ENCODE measurements at places on chromosomes 12 and 14.

- no peak for DNase-seq
These were observed 59.1 kb downstream of the UBR7 start for GRCh38 chr14:93266127-93266526.

- DNase-seq = no peak
These were observed 95.6 kb upstream of the MANSC4 start for GRCh38 chr12:27875677-27876076.

- no peak for DNase-seq
These were observed 126.1 kb upstream of the MAX start for GRCh38 chr14:65228436-65228835.

GRCh38 chr14:34220921-34221320, 241.1 kb downstream of the SPTSSA start:
- no peak for DNase-seq

DNA sequence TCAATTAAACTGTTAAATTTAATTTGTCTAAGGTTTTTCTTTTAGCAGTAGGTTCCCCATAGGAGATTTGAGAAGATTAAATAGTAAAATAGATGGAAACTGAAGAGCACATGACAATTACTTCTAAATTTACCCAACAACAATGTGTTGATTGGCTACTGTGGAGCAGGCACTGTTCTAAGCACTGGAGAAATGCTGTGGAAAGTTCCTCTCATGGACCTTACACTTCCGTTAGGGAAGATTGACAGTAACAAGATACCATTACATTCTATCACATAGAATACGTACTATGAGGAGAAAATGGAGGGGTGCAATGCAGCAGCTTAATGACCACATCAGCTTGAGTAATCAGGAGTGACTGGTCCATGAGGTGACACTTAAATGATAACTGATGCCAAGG, 8.1 kb upstream of the STAB2 start:
- no peak for DNase-seq

DNA sequence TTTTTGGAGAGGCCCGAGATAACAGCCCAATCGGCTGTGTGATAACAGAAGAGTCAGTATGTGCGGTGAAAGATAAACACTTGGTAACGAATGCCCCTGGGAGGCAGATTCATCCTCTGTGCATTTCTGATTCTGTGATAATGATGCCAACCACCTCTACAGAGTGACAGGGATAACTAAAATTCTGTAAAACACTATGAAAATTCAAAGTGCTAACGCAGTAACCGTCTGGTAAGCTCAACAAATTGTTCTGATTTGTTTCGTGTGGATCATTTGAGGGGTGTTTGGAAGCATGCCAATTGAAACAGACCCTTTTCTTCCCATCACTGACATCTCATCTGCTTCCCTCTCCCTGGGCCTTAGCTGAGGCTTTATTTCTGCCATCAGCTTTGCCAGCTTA, 76.3 kb downstream of the ESR2 start:
- no peak for DNase-seq

DNA sequence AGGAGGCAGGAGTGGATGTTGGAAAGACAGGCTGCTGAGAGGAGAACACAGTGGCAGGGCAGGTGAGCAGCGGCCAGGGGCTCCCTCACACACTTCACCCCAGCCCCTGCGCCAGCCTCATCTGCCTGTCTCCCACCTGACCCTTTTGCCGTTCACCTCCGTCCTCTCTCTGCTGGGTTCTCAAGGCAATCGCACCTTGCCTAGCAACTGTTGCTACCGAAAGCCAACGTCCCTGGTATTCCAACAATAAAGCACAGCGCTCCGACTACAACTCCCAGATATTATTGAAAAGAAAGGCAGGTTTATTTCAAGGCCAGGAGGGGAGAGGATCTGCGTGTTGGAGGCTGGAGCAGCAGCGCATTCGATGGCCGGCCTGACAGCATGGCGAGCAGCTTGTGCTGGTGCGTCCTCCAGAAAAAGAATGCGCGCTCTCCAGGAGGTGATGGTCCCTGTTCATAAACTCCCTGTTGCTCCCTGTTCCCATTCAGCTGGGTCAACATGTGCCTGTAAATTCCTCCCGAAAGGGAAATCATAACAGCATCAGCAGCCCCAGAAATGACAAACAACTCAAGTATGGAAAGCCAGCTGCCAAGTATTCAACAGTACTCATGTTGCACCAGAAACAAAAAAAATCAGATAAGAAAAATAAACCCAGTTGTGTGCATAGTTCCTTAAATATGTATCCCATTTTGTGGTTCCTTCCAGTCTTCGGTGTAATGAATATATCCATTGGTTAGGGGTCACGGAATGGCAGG, 153.0 kb upstream of the DIO3 start:
- DNase-seq = no peak

GRCh38 chr12:49543221-49543913, 4.5 kb downstream of the KCNH3 start:
- DNase-seq = no peak

- DNase-seq = no peak
These were observed 334.8 kb upstream of the FAR2 start for GRCh38 chr12:28814246-28814645.

DNA sequence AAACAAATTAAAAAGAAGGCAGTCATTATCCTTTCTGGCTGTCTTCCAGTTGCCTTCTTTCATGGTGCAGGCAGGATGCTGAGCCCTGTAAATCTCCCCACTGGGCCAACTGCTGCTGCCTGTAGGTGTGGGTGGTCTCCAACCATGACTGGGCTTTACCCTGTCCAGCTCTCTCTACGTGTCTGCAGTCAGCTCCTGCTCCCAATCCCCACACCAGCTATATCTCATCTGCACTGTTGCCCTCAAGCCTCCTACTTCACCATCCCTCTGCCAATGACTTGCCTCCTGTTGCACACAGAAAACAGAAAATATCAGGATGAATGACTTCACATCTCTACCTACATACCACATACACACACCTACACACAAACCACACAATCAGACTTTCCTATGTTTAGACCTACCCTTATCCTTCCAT, 39.7 kb upstream of the PSMA6 start:
- no peak for DNase-seq

- DNase-seq = peak; percentile 6
These were observed 521 bp downstream of the MAP4K5 start for GRCh38 chr14:50531595-50532501.

DNA sequence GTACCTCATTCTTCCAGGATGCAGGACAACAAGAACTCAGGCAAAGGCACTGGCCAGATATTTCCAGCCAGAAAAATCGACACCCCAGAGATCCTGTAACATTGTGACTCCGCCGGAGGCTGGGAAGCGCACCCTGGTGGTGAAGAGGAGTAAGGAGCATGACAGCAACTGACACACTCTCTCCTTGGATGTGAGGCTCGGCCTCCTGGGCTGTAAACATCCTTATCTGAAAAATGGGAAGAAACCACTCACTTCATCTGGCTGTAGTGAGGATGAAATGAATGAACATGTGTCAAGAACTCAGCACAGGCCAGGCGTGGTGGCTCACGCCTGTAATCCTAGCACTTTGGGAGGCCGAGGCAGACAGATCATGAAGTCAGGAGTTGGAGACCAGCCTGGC, 27.5 kb downstream of the TCHP start:
- DNase-seq = peak; percentile 30

GRCh38 chr14:96811985-96812667, 14.9 kb downstream of the VRK1 start:
- DNase-seq = no peak

DNA sequence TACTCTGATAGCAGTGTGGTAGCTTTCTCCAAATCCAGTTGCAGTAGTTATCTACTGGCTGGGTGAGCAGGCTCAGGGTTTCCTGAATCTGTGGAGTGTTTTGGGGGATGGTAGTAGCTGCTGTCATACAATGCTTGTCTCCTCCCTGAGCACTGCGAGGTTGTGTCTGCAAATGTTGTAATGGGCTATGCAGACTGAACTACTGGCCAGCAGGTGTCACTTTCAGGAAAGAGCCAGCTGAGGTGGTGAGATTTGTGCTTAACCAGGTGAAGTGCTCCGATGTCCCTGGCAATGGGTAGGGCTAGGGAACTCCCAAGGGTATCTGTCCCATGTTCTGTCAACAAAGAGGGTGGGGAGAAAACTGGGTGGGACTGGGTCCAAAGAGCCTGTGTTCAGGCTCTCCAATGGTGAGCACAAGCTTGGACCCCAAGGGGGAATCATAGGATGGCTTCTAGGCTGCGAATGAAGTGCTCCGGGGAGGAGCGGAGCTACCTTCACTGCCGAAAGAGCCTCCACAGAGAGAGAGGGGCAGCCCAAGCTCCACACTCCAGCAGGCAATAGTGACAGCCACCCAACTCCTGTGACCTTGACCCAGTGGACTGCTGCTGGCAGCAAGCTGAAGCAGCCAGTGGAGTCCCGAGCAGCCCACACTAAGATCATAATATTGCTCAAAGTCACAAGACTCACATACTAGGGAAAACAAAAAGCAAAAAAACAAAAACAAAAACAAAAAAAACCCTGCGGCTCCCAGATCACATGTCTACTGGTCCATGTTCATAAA, 1324.0 kb upstream of the USP15 start:
- no peak for DNase-seq

DNA sequence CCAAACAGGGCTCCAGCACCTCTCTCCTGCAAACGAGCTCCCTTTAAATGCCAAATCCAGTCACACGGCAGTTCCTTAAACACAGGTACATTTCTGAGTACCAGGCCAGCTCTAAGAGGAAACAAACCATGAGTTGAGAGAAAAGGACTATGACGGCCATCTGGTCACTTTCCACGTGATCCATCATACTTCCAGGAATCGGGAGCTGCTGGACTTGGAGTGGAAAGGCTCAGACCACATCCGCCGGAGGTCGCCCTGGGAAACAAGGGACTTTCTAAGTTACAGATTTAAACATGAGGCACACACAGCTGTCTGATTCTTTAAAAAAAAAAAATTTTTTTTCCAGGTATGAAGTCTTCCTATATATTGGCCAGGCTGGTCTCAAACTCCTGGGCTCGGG, 39.2 kb downstream of the ACADS start:
- no peak for DNase-seq

DNA sequence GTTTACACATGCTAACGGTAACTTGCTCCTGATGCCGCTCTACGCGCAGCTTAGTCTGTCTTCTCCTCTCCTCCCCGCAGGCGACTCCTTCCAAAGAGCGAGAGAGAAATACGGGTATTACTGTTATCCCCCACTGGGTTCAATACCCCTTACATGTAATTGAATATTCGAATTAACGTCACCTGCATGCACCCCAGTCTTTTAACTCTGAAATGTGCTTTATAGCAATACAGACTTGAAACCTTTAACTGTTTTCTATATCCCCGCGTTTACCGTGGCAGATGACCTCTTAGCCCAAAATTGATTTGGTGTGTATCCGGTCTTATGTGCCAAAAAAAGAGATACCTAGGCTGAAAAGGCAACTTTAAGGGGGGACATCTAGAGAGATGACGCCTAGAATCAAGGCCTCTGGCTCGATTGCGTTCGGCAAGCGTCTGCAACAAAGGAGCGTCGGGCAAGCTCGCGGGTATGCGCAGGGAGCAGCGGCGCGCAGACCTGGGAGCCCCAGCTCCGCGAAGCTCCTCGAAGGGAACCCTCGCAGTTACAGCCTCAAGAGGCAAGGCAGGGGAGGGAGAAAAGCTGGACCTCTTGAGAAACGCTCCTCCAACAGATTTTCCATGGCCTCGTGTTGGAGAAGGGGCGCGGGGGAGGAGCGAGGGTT, 6.8 kb upstream of the FOXG1 start:
- no peak for DNase-seq

DNA sequence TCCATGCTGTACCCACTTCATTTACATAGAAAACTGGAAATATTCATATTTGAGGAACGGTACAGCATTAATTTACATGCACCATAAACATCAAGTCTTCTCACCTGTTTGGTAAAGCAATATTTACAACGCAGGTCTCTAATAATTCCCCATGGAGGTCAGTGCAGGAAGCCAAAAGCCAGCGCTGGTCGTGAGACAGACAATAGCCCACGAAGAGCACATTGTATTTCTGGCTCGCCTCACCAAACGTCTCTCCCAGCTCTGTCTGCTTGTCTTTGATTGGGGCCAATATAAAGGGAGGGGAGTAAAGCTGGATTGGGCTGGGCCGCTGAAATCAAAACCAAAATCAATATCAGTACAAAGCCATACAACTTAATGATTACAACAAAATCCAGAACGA, 302.1 kb downstream of the MED13L start:
- DNase-seq = no peak

DNA sequence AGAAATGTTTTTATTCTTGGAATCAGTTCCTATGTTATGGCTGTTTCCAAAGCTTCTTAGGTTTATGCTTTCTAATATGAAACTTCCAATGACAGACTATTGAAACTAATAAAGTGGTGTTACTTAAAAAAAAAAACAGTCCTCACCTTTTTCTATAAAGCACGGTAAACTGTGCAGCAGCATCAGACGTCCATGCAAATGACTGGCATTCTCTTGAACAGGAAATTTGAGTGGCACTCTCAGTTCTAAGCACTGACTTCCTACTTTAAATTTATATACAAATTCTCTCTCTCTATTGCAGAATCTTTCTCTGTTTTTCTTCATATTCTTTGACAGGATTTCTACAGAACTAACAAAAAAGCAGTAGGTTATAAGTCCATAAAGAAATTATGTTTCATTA, 2.8 kb upstream of the RAD51AP1 start:
- no peak for DNase-seq

DNA sequence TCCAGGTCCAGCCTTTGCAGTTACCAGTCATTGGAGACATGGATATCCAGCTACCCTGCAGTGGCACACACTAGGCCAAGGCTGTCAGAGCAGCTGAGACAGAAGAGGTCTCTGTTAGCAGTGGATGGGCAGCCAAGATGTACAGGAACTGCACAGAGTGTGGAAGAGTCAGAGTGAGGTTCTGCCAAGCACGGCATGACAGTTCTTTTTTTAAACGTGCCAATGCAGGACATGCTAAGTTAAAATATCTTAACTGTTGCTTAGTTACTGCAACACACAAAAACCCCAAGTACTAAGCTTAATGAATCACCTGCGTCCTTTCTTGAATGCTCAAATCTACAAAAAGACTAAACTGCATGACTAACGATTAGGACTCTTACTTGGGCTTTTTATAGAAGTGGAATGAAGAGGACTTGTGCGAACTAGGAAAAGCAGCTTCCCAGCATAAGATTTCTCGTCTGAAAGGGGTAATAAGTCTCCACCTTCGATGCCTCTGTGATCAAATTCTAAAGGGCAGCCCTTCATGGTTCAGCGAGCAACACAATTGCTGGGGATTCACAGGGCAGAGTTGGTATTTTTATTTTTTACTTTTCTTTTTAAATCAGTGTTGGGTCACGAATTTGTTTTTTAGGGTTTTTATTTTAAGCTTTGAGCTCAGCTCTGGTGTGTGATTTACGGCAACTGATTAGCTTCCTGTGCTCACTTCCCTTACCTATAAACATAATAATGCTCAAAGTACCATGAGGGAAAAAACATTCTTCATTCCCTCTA, 20.6 kb downstream of the MAPK1IP1L start:
- peak; percentile 19 for DNase-seq

DNA sequence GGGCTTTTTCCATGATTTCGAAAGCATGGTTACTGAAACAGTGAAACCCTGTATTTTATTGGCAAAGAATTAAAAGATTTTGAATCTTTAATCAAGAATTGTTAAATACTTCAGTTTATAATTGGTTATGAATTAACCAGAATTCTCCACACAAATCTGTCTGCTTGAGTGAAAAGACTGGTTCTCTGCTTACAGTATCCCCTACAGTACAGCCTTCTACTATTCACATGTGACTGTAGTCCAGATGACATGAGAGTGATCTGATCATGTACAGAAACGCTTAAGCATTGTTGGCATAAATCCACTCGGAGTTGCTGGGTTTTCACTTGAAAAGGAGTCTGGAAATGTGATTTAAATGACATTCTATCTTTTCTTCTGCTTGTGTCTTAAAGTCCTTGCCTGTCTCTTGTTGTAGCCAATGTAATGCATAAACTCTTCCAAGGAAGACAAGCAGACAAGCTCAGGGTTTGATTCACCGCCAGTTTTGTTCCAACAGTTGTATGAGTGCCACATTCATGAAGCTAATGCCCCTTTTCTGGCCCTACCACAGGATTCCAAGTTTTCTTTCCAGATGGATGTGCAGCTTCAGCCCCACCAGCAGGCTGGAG, 222.0 kb upstream of the LRIG3 start:
- no peak for DNase-seq
